Activated naive CD4-positive, alpha-beta T cell treated with anti-CD3 and anti-CD28 coated beads for 36 hours (primary cell): ENCODE measurements at places on chromosomes 2 and 18. TPM values are rescaled to one million over a fixed set of nuclear protein-coding genes. Genes with fewer than 3 reads are reported as not detected.

DNA sequence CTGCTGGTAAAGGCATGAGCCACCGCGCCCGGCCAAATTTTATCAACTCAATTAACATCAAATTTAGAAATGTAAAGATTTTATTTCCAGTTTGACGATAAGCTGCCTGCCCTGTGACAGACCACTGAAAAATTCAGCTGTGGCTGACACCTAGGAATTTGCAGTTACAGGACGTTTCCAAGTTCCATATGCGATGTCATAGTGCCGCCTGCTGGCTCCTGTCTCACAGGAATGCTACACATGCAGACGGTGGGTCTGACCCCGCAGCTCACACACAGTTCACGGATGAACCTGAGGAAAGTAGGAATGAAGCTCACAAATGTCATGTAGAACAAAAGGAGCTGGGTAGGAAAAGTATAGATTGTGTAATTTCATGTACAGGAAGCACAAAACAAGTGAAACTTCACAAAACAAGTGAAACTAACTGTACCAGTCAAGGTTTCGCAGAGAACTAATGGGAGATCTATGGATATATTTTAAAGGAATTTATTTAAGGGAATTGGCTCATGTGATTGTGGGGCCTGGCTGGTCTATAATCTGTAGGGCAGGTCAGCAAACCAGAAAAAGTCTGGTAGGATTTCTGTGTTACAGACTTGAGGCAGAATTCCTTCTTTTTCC, 13.2 kb upstream of the SEH1L start:
- H3K4me1 ChIP-seq: peaks cover 3% of the 10 kb centered on the region
- H3K27me3 ChIP-seq: no peaks in the 10 kb centered on the region
- no peak overlapping the region for H3K4me3 ChIP-seq

The ST6GAL2 gene
- not detected for total RNA-seq

- H3K27ac ChIP-seq: no peak overlapping the region
- H3K27me3 ChIP-seq: peaks cover 8% of the 10 kb centered on the region
- no peaks in the 10 kb centered on the region for H3K36me3 ChIP-seq
- H3K4me1 ChIP-seq: no peaks in the 10 kb centered on the region
Observed at GRCh38 chr18:21309248-21309647, 67.2 kb downstream of the GREB1L start.

The MRO gene
- not detected for total RNA-seq

GRCh38 chr18:32911660-32912284, 138.9 kb upstream of the KLHL14 start:
- no peaks in the 10 kb centered on the region for H3K4me1 ChIP-seq
- peaks cover 2% of the 10 kb centered on the region for H3K27me3 ChIP-seq
- H3K4me3 ChIP-seq: no peak overlapping the region
- H3K27ac ChIP-seq: no peak overlapping the region
- no peaks in the 10 kb centered on the region for H3K36me3 ChIP-seq
- DNase-seq: no peak

DNA sequence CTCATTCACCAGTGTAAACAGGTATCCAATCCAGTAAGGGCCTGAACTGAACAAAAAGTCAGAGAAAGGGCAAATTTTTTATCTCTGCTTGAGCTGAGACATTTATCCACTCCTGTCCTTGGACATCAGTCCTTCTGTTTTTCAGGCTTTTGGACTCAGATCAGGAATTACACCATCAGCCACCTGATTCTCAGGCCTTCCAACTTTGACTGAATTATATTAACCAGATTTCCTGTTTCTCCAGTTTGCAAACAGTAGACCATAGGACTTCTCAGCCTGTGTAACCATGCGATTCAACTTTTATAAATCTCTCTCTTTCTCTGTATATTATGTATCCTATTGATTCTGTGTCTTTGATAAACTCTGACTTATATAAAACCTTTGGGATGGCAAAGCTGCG, 289.3 kb upstream of the CDH2 start:
- no peak overlapping the region for H3K4me3 ChIP-seq
- no peaks in the 10 kb centered on the region for H3K36me3 ChIP-seq

DNA sequence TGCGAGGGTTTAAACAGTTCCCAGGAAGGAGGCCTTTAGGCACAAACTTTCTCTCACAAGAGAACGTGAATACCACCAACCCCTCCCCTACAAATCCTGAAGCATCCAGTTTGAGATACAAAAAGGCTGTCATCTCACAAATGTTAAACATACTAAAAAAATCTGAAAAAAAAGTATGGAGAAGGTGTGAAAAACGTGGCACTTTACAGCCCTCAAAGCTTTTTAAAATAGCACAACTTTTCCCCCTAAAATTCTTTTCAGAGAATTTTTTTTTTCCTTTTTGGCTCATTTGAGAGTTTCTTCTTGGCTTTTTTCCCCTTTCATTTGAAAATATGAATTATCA, 10.1 kb downstream of the ZEB2 start:
- peaks cover 6% of the 10 kb centered on the region for H3K4me1 ChIP-seq
- H3K4me3 ChIP-seq: no peak overlapping the region
- H3K27ac ChIP-seq: no peak overlapping the region
- no peak for DNase-seq
- peaks cover 61% of the 10 kb centered on the region for H3K27me3 ChIP-seq
- H3K36me3 ChIP-seq: no peaks in the 10 kb centered on the region

DNA sequence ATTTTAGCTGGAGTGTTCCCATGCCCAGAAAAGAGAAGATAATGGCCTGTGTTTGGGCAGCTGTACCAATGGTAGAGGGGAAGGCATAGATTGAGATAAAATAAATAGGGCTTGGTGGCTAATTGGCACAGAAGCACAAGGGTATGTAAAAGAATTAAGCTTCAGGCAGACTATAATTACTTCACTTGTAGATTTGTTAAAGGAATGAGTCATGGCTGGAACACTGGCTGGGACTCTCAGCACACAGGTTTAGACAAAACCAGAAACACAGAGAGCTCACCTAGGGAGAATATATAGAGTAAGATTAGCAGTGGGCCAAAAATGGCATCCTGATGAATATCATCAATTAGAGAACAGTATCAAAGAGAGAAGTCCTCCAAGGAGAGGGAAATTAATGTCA, 198.3 kb upstream of the FIGN start:
- no peaks in the 10 kb centered on the region for H3K4me1 ChIP-seq
- H3K27ac ChIP-seq: no peak overlapping the region
- DNase-seq: no peak
- no peaks in the 10 kb centered on the region for H3K36me3 ChIP-seq

The CXCR4 gene
- total RNA-seq: 72.6 TPM

DNA sequence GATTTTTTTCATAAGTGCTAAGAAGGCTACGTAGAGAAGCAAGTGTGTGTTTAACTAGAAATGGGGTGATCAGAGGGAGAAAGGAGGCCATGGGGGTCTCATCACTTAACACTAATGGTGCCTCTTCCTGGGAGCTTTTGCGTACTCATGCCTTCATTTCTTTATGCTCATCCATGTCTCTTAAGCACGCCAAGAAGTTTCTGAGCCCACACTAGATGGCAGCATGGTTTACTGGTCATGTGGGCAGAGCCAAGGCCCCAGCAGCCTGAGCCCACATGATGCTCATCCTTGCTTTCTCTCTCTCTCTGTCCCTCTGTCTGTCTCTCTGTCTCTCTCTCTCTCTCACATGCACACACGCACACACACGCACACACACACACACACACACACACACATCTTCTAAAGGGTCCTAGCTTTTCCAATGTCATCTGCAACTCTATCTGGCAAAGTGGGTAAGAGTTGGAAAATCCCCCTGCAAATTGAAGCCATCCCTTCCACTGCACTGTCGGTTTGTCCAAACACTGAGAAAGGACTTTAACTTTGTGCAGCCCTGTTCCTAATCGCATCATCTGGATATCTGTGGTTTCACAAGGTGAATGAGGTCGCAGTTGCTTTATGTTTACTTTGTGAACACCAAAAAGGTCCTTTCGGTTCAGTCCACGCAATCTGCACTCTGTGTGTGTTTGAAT, 137.1 kb upstream of the CCDC68 start:
- no peak for DNase-seq
- no peak overlapping the region for H3K27ac ChIP-seq
- no peak overlapping the region for H3K4me3 ChIP-seq
- H3K4me1 ChIP-seq: no peaks in the 10 kb centered on the region
- H3K36me3 ChIP-seq: no peaks in the 10 kb centered on the region
- H3K27me3 ChIP-seq: no peaks in the 10 kb centered on the region

DNA sequence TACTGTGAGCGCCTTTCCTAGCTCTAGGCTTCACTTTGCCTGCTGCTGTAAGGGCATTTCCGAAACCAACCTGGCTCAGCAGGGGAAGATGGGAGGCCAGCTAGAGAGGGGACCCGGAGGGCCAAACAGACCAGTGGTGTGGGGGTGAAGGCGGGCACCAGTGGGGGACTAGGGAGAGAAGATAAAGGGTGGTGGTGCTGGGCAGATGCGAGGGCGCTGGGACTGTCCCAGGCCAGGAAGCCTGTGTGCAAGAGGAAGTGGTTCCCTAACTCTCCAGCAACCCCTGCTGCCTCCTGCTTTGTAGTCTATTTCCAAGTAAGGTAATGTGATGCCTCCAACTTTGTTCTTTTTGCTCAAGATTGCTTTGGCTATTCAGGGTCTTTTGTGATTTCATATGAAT, 73.1 kb downstream of the DNAH7 start:
- H3K4me1 ChIP-seq: peaks cover 8% of the 10 kb centered on the region
- no peaks in the 10 kb centered on the region for H3K36me3 ChIP-seq
- H3K27ac ChIP-seq: no peak overlapping the region
- H3K27me3 ChIP-seq: no peaks in the 10 kb centered on the region

The SERPINB10 gene
- not detected for total RNA-seq

GRCh38 chr2:222859786-222860612, 837 bp upstream of the ACSL3 start:
- H3K27ac ChIP-seq: no peak overlapping the region
- H3K4me3 ChIP-seq: peak overlapping the region; percentile 34
- no peaks in the 10 kb centered on the region for H3K4me1 ChIP-seq
- no peaks in the 10 kb centered on the region for H3K27me3 ChIP-seq
- peaks cover 2% of the 10 kb centered on the region for H3K36me3 ChIP-seq

DNA sequence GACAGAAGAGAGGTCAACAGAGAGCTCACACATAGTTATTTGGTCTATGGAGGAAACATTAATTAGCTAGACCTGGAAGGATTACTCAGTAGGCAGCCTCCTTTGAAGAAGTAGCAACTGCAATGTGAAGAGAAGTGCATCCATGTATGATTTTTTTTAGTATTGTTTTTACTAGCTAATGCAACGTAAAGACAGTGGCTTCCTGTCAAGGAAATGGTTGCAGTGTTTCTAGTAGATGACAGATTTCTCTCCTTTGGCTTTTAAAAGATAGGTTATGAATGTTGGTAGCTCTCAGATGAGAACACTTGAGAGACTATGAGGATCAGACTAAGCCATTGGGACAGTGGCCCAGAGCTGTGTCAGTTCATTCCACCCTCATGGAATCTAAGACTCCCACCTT, 175.8 kb downstream of the AGPS start:
- peaks cover 2% of the 10 kb centered on the region for H3K27me3 ChIP-seq
- no peak overlapping the region for H3K27ac ChIP-seq
- no peak overlapping the region for H3K4me3 ChIP-seq
- H3K36me3 ChIP-seq: no peaks in the 10 kb centered on the region

- no peak overlapping the region for H3K4me3 ChIP-seq
- no peak for DNase-seq
- no peaks in the 10 kb centered on the region for H3K4me1 ChIP-seq
- no peak overlapping the region for H3K27ac ChIP-seq
- no peaks in the 10 kb centered on the region for H3K36me3 ChIP-seq
Observed at GRCh38 chr18:2417861-2418610, 153.3 kb downstream of the METTL4 start.

The KCTD1 gene
- total RNA-seq: 1.7 TPM

GRCh38 chr2:6946722-6947121, 29.5 kb downstream of the RNF144A start:
- DNase-seq: no peak
- no peaks in the 10 kb centered on the region for H3K27me3 ChIP-seq
- H3K4me3 ChIP-seq: no peak overlapping the region
- peaks cover 40% of the 10 kb centered on the region for H3K36me3 ChIP-seq
- no peak overlapping the region for H3K27ac ChIP-seq

The C1QL2 gene
- total RNA-seq: not detected

The RNF125 gene
- total RNA-seq: 12.0 TPM

- no peaks in the 10 kb centered on the region for H3K27me3 ChIP-seq
- H3K4me1 ChIP-seq: no peaks in the 10 kb centered on the region
- H3K27ac ChIP-seq: no peak overlapping the region
- no peak for DNase-seq
Observed at GRCh38 chr2:7813541-7814292, 868.1 kb upstream of the ID2 start.

DNA sequence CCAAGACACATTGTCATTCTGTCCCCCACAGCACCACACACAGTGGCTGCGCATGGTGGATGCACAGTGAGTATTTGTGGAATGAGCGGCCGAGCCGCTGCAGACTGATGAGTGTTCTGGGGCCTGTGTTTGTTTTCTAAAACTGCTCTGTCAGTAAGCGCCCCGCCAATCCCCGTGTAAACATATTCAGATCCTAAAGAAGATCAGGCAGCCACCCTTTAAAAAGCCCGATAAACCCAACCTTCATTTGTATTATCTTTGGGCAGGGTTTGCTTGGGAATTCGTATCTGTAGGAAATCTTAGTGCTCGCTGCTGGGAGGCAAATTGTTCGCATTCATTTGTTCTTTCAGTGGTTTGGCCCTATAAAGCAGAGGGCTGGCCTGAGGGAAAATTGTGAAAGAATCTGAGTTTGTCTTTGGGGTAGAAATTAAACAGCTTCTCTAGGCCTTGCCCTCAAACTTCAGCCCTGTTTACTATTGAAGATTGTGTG, 68.6 kb downstream of the TGOLN2 start:
- H3K27ac ChIP-seq: no peak overlapping the region
- no peaks in the 10 kb centered on the region for H3K36me3 ChIP-seq
- no peaks in the 10 kb centered on the region for H3K4me1 ChIP-seq
- no peaks in the 10 kb centered on the region for H3K27me3 ChIP-seq

GRCh38 chr18:46407486-46408166, 249.4 kb downstream of the LOXHD1 start:
- H3K4me3 ChIP-seq: no peak overlapping the region
- no peaks in the 10 kb centered on the region for H3K4me1 ChIP-seq
- no peaks in the 10 kb centered on the region for H3K36me3 ChIP-seq
- DNase-seq: no peak
- H3K27ac ChIP-seq: no peak overlapping the region

GRCh38 chr2:231241755-231242507, 43.5 kb downstream of the ARMC9 start:
- no peak overlapping the region for H3K4me3 ChIP-seq
- H3K36me3 ChIP-seq: no peaks in the 10 kb centered on the region
- no peaks in the 10 kb centered on the region for H3K4me1 ChIP-seq
- H3K27ac ChIP-seq: no peak overlapping the region
